ENCODE measurements at places on chromosomes 6 and 20. TPM values are rescaled to one million over a fixed set of nuclear protein-coding genes. Genes with fewer than 3 reads are reported as not detected.
A peak's percentile ranks its signal among the peaks of the same experiment; 100 is the strongest.

GRCh38 chr6:88358846-88359245 is 192.7 kb upstream of the CNR1 start:
- no peak for DNase-seq
- peaks cover 8% of the 10 kb centered on the region for H3K27me3 ChIP-seq
- H3K4me1 ChIP-seq, result no peaks in the 10 kb centered on the region
- H3K27ac ChIP-seq, result no peak overlapping the region
- H3K4me3 ChIP-seq, result no peak overlapping the region

GRCh38 chr20:7323957-7324356 is 556.5 kb downstream of the BMP2 start:
- H3K27me3 ChIP-seq, result no peaks in the 10 kb centered on the region
- H3K4me3 ChIP-seq, result no peak overlapping the region
- no peak overlapping the region for H3K27ac ChIP-seq
- DNase-seq, result no peak
- no peaks in the 10 kb centered on the region for H3K4me1 ChIP-seq

- H3K4me3 ChIP-seq, result no peak overlapping the region
- H3K36me3 ChIP-seq, result peaks cover 67% of the 10 kb centered on the region
- peak overlapping the region; percentile 35 for H3K27ac ChIP-seq
Measured at GRCh38 chr20:36808317-36809257, 35.0 kb upstream of the DSN1 start.

- no peak overlapping the region for H3K4me3 ChIP-seq
- H3K27ac ChIP-seq, result no peak overlapping the region
- H3K4me1 ChIP-seq, result no peaks in the 10 kb centered on the region
Measured at GRCh38 chr20:697826-698225, 22.2 kb upstream of the SCRT2 start.

- H3K4me3 ChIP-seq, result no peak overlapping the region
- H3K4me1 ChIP-seq, result no peaks in the 10 kb centered on the region
- DNase-seq, result no peak
- no peak overlapping the region for H3K27ac ChIP-seq
- H3K27me3 ChIP-seq, result no peaks in the 10 kb centered on the region
Measured at GRCh38 chr20:7348253-7348652, 580.8 kb downstream of the BMP2 start.

DNA sequence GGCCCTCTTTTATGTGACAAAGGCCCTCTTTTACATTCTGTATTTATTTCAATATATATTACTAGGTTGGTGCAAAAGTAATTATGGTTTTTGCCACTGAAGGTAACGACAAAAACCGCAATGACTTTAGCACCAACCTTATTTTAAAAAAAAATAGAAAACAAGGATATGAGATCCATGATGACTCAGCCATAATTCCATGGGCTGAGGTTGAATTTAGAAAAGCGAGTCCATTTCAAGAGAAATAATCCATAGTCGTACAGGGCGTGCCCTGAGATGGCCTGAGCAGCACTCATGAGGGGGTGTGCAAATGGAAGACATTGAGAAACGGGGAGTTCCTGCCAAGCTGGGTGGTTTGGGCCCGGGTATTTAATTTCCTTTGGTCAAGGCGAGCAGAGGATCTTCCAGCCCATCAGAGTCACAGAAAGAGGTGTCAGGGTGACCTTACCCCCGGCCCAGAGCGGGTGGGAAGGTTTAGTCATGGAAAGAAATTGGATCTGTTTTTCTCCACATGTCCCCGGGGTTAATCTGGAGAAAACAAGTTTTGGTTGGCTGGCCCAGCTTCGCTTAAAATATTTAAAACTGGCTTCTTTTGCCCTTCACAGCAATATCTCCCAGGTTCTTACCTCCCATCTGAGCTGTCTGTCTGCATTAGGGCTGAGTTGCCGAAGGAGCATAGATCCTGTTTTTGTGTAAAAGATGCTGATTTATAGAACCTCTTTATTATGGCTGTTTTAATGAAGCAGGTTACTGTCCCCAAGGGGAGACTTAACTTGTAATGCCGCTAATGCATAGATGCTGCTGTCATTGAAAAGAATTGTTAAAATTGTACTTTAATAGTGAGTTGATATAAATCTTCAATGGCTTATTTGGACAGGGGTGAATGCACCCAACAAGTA is 255.6 kb downstream of the PREX1 start:
- no peaks in the 10 kb centered on the region for H3K4me1 ChIP-seq
- no peaks in the 10 kb centered on the region for H3K36me3 ChIP-seq
- H3K27me3 ChIP-seq, result peaks cover 5% of the 10 kb centered on the region
- no peak overlapping the region for H3K27ac ChIP-seq

- H3K4me3 ChIP-seq, result no peak within 1 kb of the TSS
- H3K27me3 ChIP-seq, result peaks cover 4% of the 10 kb centered on the region
- no peaks in the 10 kb centered on the region for H3K36me3 ChIP-seq
- no peaks in the 10 kb centered on the region for H3K4me1 ChIP-seq
- H3K27ac ChIP-seq, result no peak within 1 kb of the TSS
Measured at GRCh38 chr6:25930532-25931410, at the start of gene SLC17A2. SLC17A2 (minus strand) TSS chr6:25930691; CDS start chr6:25925796, 4,895 bp downstream.

DNA sequence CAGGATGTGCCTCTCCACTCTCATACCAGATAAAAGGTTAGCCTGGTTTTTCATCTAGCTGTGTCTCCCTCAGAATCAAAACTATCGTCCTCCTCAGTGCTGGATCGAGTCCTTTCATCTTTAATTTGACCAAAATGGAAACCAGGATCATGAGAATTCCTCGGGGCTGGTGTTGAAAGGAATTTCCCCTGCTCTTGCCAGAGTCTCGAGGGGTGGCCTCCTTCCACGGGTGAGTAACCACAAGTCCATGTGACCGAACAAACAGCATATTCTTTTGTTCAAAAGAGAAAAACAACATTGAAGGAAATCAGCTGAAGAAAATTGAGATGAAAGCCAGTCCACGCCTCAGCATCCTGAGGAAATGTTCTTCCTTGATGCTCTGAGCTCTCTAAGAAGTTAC is 165.9 kb upstream of the CDYL start:
- no peak for DNase-seq
- H3K27me3 ChIP-seq, result peaks cover 22% of the 10 kb centered on the region
- no peak overlapping the region for H3K27ac ChIP-seq
- no peak overlapping the region for H3K4me3 ChIP-seq

- no peak for DNase-seq
- H3K4me3 ChIP-seq, result no peak overlapping the region
- peaks cover 2% of the 10 kb centered on the region for H3K27me3 ChIP-seq
Measured at GRCh38 chr6:122740091-122740490, 39.4 kb upstream of the FABP7 start.

GRCh38 chr6:52571099-52571755 is 5.6 kb downstream of the TRAM2 start:
- DNase-seq, result no peak
- no peak overlapping the region for H3K4me3 ChIP-seq
- no peak overlapping the region for H3K27ac ChIP-seq
- no peaks in the 10 kb centered on the region for H3K36me3 ChIP-seq

DNA sequence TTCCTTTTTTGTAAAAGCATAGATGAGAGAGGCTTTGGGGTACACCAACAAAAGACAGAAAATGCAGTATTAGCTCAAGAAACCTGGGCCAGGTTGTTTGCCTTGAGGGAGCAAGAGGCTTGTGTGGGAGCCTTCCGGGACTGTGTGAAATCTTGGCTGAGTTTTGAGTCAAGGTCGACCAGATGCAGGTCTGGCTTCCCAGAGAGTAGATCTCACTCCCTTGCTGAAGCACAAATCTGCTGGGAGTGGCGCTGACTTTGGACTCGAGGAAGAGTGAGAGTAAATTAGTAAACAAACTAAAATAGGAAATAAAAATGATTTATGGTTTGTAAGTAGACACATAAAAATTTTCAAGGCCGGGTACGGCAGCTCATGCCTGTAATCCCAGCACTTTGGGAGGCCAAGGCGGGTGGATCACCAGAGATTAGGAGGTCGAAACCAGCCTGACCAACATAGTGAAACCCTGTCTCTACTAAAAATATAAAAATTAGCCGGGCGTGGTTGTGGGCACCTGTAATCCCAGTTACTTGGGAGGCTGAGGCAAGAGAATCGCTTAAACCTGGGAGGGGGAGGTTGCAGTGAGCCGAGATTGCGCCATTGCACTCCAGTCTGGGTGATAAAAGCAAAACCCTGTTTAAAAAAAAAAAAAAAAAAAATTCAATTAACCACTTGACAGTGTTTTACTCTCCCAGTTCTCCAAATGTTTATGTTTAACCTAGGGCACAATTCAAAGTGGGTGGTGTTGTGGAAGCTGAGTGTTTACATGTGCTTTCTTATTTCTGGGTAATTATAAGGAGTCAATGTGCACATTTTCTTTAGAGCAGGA is 27.7 kb upstream of the EDN1 start:
- no peak overlapping the region for H3K4me3 ChIP-seq
- H3K27ac ChIP-seq, result no peak overlapping the region
- peaks cover 9% of the 10 kb centered on the region for H3K27me3 ChIP-seq
- no peaks in the 10 kb centered on the region for H3K36me3 ChIP-seq

DNA sequence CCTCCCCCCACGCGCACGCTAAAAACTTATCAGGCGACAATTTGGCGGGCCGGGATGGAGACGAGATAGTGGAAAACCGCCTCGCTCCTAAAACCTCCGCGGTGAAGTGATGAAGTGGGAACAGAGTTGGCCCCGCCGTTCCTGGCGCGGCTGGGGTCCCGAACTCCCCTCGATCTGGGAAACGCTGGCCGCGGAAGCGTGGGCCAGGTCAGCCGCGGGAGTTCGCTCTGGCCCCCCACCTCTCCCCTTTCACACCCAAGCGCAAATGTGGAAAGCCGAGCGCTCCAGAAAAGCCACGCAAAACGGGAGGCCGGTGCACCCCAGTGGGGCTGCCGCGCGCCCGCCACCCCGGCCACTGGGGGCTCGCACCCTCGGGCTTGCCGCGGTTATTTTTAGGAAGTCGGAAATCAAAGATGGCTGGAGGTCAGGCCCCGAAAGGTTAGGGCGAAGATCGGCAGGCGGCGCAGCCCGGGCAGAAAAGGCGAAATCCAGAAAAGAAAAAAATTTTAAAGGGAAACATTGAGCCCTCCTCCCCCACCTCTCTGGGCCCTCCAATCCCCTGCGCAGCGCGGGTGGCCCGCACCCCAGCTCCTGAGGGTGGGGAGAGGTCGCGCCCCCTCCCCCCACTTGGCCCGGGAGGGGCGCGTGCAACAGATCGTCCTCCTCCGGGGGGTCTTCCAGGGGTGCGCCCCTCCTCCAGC is 1.0 kb downstream of the SALL4 start:
- peaks cover 15% of the 10 kb centered on the region for H3K4me1 ChIP-seq
- no peak overlapping the region for H3K27ac ChIP-seq
- H3K4me3 ChIP-seq, result peak overlapping the region; percentile 4
- no peaks in the 10 kb centered on the region for H3K36me3 ChIP-seq
- DNase-seq, result no peak
- peaks cover 55% of the 10 kb centered on the region for H3K27me3 ChIP-seq

GRCh38 chr6:136189104-136189503 is 61.0 kb downstream of the MTFR2 start:
- peaks cover 23% of the 10 kb centered on the region for H3K36me3 ChIP-seq
- no peaks in the 10 kb centered on the region for H3K27me3 ChIP-seq
- no peak overlapping the region for H3K4me3 ChIP-seq
- H3K4me1 ChIP-seq, result peaks cover 9% of the 10 kb centered on the region
- H3K27ac ChIP-seq, result no peak overlapping the region
- DNase-seq, result no peak

DNA sequence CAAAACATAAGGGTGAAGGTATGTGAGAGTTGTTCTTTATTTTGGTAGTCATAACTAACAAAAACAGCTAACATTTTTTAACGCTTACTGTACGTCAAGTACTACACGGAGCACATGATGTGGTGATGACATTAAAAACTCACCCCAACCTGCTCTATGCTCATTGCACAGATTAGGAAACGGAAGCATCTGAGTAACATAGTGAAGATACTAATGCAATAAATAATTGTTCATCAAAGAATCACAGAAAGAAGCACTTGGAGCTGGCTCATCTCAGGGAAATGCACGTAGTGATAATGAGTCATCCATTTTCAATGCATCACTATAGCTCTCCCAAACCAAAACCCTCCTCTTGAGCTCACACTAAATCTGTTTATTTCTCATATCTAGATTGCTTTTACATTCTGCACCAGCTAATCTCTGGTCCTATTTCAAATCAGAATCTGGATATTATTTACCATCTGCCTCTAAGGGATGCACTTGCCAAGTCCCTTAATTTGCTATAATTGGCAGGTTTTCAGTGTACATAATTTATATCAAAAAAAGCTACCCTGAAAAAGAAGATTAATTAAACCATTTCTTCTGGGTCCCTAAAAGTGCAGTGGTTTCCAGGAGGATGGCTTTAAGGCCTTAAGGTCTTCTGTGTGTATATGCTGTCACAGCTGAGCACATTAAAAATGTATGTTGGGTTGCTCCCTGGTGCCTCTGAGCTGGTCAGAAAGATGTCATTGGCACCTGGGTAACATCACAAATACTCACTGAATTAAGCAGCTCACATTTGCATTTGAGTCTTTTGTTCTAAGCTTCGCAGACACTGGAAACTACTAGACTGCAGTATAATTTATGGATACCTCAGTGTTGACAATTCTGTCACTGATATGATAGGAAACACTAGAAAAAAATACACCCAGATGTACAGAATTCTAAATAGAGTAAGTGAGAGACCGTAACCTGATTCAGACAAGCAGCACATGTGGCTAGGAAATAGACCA is 677.4 kb upstream of the CITED2 start:
- H3K4me3 ChIP-seq, result no peak overlapping the region
- H3K27ac ChIP-seq, result no peak overlapping the region
- DNase-seq, result no peak
- no peaks in the 10 kb centered on the region for H3K36me3 ChIP-seq

Gene ETV7
- 0.51 TPM for total RNA-seq

Gene CYP39A1
- not detected for total RNA-seq

Gene UNC93A
- total RNA-seq, result not detected

Gene SGK2
- total RNA-seq, result 1.1 TPM

Gene IP6K3
- total RNA-seq, result not detected

Gene BTNL2
- total RNA-seq, result not detected

Gene ZNF343
- total RNA-seq, result 14.8 TPM

Gene NRN1
- 0.12 TPM for total RNA-seq

Data from activated B cell treated with CpG ODN at 0.5 μM for 24 hours (primary cell).